Retinal pigment epithelial cell (primary cell): ENCODE measurements at places on chromosomes 5 and 9.

- DNase-seq: no peak
Observed at GRCh38 chr5:124262470-124262869, 484.0 kb downstream of the ZNF608 start.

DNA sequence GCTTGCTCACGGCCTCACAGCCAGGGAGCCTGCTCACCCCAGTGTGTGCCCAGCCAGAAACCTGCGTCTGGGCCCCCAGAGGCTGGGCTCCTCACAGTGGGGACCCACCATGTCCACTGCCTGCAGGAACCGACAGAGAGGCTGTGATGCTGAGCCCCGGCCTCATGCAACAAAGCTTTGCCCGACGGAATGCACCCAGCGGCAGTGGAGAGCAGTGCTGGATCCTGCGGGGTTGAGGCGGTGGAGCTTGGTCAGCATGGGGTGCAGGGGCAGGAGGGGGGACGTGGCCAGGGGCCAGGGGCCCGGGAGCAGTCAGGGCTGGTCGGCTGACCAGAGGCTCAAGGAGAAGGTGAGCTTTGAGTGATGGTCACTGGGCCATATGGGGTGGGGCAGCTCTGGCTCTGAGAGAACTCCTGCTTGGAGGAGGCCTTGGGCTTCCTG lies 7.7 kb upstream of the CEP72 start:
- DNase-seq: no peak

DNA sequence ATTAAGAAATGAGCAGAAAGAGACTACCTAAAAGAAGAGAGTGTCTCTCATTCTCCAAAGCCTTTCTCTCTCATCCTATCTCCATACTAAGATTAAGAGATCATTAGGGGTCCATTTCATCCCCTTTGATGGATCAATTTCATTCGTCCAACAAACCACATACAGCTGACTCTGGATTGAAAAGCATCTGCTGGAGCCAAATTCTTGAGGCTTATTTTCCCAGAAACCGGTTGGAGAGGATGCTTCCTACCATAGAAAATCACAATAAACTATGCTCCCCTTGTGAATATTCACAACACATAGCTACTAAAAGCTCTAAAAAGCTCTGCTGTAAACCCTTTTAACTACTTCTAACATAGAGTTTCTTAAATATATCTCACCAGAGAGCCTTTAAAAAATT lies 755.0 kb upstream of the ZNF608 start:
- no peak for DNase-seq

- DNase-seq: no peak
Observed at GRCh38 chr5:141692919-141693725, 11.1 kb upstream of the ARAP3 start.

- no peak for DNase-seq
Observed at GRCh38 chr5:83567741-83568140, 96.2 kb downstream of the VCAN start.

DNA sequence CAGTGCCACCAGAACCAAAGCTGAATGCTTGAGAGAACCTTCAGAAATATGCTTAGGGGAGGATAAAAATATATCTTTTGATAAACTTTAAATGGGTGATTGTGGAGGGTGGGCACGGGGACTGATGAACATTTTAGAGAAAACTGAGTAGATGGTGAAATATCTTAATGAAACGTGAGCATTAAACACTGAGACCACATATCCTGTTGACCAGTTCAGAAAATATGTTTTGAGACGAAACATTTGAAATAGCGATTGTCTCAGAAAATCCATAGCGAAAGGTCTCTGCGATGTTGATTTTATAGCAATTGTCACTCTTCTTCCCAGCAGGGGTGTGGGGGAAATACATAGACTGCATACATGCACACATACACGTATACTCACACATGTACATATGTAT lies 231.0 kb downstream of the ESM1 start:
- no peak for DNase-seq

DNA sequence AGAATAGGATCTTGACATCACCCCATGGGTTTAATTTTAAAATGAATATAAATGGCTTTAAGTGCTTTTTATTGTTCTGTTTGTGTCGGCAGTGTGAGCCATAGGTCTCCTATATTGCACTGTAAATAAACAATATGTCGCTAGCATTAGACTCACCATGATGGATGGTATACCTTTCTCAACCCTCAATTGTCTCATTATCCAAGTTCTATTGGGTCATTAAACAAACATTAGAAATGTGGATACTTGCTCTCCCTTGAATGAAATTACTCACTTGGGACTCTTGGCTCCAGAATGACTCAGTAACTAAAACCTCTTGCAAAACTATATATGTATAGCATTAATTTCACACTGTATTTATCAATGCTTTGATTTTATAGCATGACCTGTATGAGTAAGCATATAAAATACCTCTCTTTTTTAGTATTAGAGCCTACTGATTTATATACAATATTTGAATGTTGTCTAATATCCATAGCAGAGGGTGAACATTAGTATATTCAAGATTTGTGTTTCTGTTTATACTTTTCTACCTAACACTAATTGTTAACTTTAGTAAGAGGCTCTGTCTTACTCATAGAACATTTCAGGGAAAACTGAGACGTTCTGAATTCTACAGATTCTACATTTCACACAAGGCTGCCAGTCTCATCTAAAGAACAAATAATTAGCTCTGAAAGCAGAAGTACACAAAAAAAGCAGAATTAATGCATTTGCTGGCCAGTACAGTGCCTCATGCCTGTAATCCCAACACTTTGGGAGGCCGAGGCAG lies 303.8 kb upstream of the PRR16 start:
- DNase-seq: no peak

DNA sequence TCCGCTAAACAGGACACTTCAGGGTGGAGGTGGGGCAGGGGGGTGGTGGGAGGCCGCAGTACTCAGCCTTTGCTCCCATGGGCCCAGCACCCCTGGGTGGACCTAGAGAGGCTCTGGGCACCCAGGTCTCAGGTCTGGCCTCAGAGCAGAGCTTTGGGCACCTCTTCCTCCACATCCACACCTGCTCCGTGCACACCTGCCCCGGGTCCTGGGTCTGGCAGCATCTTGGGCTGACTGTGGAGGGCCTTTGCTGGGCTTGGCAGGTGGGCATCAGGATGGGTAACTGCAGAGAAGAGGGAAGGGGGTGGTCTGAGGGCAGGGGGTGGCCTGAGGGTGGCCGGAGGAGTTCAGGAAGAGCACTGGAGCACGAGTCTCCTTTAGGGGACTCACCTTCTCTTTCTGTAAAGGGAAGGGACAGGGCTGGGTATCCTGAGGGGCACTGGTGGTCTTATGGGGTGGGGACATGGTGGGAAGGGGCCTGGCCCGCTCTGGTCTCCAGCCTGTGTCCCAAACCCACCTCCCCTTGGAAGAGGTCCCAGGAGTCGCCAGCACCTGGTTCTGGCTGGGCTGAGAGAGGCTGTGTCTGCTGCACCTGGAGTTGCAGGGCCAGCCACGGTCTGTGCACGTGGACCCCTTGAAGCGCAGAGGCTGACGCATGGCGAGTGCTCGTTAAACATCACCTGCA lies 106.7 kb upstream of the IER5L start:
- DNase-seq: no peak

DNA sequence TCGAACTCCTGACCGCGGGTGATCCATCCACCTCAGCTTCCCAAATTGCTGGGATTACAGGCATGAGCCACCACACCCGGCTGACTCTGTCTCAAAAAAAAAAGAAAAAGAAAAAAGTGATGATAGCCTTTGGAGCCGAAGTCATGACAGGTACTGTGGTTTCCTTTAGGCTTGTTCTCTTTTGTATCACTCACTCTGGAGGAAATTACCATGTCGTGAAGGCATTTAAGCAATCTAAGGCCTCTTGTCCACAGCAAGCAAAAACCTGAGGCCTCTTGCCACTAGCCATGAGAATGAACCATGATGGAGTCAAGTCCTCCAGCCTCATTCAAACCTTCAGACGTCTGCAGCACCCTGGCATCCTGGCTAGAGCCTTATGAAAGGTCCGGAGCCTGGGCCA lies 286.1 kb downstream of the RAB3C start:
- DNase-seq: no peak

DNA sequence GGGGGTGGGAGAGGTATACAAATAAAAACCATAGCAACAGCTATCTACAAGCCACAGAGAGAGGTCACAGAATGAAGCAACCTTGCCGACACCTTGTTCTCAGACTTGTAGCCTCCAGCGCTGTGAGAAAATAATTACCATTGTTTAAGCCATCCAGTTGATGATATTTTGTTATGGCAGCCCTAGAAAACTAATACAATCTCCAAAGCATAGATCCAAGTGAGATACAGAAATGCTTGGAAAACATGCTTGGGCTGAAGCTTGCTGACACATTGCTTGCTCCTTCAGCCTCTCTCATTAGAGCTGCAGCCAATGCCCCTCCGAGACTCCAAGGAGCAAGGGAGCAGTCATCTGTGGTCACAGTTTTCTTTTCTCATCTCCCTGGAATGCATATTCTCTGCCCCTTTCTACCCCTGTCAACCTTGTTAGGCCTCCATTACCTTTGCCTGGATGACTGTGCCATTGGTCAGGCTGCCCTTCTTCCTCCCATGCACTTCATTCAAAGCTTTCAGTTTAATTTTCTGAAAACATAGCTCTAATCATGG lies 401.4 kb upstream of the KLF4 start:
- no peak for DNase-seq

GRCh38 chr9:36471359-36471758 lies 71.3 kb upstream of the RNF38 start:
- DNase-seq: no peak

- no peak for DNase-seq
Observed at GRCh38 chr9:69199769-69200470, 25.8 kb downstream of the TJP2 start.

GRCh38 chr5:80238778-80239679 lies 16.8 kb downstream of the SERINC5 start:
- no peak for DNase-seq
